Epithelial cell of esophagus (primary cell): ENCODE measurements at places on chromosomes 7 and 10.
A peak's percentile ranks its signal among the peaks of the same experiment; 100 is the strongest.

DNA sequence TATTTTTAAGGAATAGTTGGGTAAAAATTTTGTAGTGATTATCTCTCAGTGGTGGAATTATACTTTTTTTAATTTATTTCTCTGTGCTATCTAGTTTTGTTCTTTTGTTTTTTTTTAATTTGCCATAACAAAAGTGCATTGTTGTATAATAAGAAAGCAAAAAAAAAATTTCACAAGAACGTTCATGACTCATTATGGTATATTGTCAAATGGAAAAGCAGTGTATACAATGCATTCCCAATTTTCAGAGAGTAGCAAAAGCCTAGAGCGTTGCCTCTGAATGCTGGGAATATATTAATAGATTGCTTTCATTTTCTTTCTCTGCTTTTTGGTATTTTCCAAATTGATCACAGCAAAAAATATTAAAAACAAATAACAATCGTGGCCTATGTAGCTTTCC lies 46.3 kb upstream of the GPAM start:
- peak; percentile 13 for DNase-seq

DNA sequence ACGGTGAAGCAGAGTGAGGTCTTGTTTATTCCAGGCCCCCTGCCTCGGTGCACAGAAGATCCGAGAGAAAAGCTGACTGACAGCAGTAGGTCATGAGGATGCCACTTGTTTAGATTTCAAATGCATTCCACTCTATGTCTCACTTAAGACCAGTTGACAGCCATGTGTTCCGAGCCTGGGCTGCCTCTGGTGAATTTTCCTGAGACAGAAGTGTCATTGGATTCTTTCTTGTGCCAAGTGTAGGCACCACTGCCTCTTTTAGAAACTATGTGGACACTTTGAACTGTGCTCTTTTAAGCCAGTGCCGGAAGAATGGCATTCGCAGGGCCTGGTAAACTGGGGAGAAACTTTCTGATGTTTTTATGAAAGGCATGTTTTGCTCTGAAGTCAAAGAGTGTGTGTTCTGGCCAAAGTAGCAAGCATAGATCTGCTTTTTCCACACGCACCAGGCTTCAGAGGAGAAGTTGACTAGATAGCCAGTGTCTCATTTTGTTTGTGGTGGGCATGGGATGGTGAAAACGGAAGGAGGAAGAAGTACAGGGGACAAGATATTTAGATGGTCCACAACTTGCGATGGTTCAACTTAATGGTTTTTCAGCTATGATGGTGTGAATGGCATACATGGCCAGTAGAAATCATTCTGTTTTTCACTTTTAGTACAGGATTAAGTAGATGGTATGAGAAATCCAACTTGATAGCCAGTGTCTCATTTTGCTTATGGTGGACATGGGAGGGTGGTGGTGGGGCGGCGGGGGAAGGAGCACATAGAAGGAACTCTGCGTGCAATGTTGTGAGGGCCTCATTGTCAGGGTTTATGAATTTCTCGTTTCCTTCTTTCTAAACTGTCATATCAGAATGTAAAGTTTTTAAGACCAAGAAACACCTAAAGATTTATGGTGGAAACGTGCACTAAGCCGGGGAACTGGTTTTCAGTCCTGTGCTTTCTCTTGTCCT lies 41.5 kb downstream of the CYP17A1 start:
- no peak for DNase-seq

GRCh38 chr7:88156356-88156755 lies 63.5 kb downstream of the SRI start:
- no peak for DNase-seq

DNA sequence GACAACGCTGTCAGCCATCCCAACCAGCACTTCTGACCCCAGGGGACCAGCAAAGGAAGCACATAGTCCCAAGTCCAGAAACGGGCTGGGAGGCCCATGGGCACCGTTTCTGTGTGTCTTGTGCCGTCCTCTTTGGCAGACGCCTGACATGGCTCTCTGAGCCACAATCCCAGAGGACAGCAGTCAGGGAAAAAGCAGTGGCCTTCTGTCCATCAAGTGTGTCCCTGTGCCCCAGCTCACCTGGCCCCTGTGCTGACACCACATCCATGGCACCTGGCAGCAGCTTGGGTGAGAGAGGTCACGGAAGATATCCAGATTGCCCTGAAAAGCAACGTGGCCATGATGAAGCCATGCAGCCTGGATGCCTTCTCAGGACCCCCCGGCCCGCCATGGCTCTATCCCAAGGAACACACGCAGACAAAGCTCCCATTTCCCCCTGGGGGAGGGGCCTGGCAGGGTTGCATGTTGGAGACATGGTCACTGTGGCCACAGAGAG lies 38.1 kb upstream of the ANTXRL start:
- no peak for DNase-seq

GRCh38 chr7:5200561-5201235 lies 10.7 kb downstream of the WIPI2 start:
- DNase-seq, result no peak

DNA sequence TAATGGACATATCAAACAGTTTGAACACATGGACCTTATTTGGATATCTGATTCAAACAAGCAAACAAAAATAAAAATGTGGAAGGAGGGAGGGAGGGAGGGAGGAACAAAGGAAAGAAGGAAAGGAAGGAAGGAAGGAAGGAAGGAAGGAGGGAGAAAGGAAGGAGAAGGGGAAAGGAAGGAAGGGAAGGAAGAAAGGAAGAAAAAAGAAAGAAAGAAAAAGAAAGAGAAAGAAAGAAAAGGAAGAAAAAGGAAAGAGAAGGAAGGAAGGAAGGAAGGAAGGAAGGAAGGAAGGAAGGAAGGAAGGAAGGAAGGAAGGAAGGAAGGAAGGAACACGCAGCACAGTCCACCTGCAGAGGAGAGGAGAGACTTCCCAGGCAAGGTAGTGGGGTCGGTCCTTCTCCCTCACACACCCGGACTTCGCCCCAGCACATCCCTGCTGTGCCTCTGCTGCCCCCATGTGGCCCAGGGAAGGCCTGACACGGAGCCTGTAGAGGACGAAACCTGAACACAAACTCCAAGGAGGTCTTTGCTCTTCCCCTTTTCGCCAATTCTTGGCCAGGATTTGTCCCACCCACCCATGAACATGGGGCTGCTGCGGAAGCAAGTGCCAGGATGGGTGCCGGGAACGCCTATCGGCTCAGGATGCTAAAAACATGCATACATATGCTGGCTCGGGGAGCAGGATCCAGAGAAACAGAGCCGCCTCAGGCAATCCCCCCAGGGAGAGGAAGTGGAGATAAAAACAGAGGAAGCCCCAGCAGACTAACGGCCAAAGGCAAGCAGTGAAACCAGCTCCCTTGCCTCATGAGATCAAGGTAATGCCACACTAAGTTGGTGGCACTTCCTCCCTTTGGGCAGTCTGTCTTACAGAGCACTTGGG lies 52.3 kb upstream of the DGKI start:
- peak; percentile 70 for DNase-seq

DNA sequence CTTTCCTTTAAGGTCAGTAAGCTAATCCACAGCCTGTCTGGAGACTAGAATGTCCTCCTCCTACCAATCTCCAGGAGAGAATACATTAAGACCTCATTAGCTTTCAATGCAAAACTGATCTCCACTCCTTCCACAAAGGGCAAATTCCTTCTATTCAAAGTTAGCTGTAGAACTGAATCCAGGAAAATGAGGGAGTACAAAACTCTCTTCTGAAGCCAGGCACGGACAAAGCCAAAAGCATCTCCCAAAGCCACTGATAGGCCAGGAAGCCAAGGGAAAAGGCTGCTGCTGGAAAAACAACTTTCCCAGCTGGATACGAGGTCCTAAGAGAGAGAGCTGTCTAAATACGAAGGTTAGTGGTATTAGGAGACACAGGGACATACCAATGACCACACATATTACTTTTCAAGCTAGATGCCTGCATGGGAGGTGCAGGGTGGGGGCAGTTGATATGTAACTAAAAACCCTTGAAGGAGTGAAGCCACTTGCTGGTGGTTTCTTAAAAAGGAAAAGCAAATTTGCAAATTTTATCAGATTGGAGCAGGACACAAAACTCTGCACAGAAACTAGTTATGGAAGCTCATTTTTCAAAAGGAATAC lies 43.6 kb downstream of the MKX start:
- no peak for DNase-seq

- DNase-seq, result no peak
These were observed 70.5 kb upstream of the ABI1 start for GRCh38 chr10:26931223-26931622.

GRCh38 chr10:110857265-110858171 lies 14.2 kb upstream of the PDCD4 start:
- DNase-seq, result peak; percentile 55

GRCh38 chr10:70188768-70189167 lies 18.5 kb upstream of the SAR1A start:
- DNase-seq, result no peak

- no peak for DNase-seq
These were observed 212.6 kb upstream of the FZD8 start for GRCh38 chr10:35854661-35855060.

DNA sequence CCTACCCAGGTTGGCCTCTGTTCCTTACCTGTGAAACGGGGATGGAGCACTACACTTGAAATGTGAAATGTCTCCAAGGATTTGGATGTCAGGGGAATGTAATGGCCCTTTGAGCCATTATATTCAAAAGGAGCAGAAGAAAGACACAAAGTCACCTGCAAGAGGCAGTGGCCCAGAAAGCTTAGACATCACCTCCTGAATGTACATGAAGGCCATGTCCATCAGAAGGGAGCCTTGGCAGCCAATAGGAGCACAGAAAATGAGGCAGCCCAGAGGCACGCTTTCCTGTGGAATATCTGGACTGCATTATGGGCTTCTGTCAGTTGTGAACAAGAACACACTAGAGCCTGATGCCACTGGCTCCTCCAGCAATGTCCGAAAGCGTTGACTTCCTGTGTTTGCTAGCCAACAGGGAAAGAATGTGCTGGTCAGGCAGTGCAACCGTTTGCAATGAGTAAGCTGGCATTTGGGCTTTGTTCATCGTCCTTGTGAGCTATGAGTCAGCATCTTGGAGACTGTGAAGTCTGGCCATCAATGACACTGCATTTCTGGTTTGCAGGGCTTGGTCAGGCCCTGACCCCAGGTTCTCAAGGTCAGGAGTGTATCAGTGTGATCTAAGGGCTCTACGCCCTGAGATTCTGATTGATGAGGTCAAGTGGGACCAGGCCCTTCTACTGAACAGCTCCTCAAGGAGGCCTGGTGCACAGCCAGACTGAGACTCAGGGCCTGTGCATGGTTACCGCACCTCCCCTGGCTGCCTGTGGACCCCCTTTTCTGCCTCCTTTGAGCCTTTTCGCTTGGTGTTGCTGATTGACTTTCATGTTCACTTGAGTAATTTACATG lies 222.4 kb downstream of the RPS24 start:
- DNase-seq, result peak; percentile 90

DNA sequence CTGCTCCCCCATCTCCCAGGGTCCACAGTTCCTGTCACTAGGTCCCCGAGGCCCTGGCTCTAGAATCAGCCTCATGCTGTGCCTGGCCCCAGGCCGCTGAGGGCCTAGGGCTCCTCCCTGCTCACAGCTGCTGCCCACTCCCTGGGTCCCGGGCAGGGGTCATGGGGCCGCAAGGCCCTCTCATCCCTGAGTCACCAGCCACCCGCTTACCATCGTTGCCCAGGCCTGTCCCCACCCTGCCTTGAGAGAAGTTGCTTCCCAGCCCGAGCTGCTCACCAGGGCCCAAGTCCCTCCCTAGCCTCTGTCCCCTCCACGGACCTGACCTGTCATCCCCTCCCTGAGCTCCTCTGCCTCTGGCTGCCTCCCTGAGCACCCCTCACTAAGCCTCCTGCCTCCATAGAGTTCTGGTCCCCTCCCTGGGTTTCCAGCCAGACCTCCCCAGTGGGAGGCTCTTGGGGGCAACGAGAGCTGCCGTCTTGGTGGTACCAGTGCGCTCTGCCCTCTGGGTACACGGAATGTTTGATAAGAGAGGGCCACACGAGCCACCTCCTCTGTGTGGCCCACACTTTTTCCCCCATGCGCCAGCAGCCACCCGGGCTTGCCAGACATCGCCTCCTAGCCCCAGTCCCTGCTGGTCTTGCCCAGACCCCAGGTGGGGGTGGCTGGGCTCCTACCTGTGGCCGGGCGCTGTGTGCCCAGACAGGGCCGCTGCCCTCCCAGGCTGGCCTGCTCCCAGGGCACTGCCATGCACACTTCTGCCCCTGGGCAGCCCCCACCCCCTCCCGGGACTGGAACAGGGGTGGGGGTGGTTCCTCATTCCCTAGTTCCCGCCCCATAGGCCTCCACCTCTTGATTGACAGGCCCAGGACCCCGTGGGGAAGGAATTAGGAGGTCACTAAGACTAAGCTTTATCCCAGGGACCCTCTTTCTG lies 21.3 kb downstream of the MLXIPL start:
- DNase-seq, result peak; percentile 36

DNA sequence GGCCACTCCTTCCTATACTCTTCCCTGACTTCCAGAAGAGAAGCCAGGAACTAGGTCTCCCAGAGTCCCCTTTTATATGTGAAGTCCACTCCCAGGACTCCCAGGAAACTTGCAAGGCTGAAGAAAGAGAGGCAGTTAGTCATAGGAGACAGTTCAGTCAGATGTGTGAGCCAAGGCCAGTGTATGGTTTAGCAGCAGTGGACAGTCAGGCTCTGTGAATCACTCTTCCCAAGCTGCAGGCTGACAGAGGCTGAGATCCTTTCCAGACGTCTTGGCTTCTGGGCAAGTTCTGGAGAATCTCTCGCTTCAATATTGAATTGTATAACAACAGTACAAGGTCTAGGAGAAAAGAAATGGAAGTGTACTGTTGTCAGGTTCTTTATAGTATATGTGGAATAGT lies 26.9 kb downstream of the BLVRA start:
- DNase-seq, result peak; percentile 86

GRCh38 chr10:124669824-124670654 lies 74.1 kb downstream of the FAM53B start:
- DNase-seq, result no peak

GRCh38 chr7:24384362-24385030 lies 100.5 kb downstream of the NPY start:
- DNase-seq, result no peak

DNA sequence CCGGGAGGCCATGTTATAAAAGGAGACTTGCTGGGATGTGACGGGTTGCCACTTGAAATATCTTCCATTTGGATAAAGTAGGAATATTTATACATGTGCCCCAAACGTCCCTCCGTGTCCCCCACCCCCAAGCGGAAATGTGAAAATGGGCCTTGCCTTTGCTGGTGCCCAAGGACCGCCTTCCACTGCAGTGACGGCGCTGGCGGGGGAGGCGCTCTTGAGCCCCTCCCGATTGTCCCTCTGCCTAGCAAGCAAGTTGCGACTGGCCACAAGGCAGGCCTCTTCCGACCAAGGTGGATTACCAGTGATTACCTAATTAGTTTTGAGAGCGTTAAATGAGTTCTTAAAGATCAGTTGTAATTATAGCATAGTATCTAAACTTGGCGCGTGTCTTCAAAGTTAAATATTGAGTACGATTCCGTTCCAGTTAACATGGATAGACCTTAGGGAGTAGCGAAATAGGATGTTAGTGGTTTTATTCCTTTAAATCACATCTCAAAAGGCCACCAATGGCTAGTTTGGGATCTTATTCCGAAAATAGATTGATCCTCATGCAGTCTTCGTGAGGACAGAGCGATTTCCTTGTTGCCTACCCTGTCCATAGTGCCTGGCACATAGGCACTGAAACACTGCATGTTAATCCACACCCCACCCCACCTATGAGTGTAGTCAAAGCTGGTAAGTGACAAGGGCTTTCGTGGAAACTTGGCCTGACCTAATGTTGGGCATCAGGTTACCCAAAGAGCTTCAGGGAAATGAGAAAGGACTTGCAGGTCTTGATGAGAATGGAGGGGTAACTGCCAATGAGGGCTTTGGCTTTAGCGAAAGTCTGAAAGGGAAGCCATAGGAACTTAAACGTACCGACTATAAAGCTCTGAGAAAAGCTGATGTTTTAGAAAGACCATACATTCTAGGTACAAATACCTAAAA lies 1.1 kb downstream of the PPIA start:
- DNase-seq, result peak; percentile 97

- no peak for DNase-seq
These were observed 1381.5 kb upstream of the CELF2 start for GRCh38 chr10:9636216-9636615.
